ENCODE measurements at places on chromosomes 7 and 10.

DNA sequence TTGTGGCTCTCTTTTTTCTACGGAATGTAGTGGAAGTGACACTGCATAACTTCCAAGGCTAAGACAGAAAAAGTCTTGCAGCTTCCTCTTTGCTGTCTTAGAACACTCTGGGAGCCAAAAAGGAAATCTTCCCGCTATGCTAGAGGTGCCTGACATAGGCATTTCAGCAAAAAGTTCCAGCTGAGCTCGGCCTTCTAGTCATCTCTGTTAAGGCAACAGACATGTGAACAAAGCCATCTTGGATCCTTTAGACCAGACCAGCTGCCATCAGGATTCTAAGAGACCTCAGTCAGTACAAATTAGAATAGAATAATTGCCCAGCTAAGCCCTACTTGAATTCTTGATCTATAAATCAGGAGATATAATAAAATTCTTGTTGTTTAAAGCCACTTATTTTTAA is 16.3 kb upstream of the COL1A2 start:
- no peak for DNase-seq

DNA sequence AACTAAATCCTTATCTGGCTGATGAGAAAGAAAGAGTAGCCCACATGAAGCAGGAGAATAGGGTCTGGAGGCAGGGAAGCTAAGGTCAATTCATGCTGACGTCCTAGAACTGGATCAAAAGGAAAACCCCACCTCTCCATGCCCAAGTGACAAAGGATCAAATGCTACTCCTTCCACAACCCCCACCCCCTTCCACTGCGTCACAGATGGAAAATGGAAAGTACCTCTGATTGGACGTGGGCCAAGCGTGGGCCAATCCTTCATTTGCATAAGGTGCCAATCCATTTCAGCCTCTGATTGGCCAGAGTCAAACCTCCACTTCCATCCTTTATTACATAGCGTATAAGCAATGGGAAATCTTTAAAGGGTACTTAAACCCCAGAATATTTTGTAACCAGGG is 431.3 kb upstream of the ETV1 start:
- DNase-seq: no peak

DNA sequence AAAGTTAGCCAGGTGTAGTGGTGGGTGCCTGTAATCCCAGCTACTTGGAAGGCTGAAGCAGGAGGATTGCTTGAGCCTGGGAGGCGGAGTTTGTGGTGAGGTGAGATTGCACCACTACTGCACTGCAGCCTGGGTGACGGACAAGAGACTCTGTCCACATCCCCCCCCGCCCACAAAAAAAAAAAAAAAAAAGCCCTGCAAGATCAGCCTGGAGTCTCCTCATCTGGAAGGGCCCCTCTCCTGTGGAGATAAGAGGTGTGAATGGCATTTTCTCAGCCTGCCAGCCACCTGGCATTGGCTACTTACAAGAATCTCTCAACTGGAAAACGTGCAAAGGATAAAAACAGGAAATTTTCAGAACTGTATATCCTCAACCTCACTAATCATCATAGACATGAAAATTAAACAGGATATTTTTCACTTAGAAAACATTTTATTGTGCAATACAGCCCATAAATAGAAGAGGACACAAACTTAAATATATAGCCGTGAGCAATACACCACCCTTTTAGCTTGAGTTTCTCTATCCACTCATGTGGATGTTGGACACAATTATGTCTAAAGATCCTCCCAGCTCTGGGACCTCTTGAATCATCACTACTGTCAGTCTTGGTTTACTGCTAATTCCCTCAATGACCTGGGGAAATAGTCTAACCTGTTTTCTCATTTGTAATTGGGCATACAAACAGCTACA is 11.3 kb upstream of the TSPAN15 start:
- DNase-seq: no peak

GRCh38 chr7:68861171-68861570 is 737.1 kb upstream of the AUTS2 start:
- no peak for DNase-seq

GRCh38 chr10:13346283-13347042 is 1.6 kb downstream of the SEPHS1 start:
- DNase-seq: no peak

- DNase-seq: no peak
Measured at GRCh38 chr10:127973791-127974311, 66.9 kb downstream of the PTPRE start.

DNA sequence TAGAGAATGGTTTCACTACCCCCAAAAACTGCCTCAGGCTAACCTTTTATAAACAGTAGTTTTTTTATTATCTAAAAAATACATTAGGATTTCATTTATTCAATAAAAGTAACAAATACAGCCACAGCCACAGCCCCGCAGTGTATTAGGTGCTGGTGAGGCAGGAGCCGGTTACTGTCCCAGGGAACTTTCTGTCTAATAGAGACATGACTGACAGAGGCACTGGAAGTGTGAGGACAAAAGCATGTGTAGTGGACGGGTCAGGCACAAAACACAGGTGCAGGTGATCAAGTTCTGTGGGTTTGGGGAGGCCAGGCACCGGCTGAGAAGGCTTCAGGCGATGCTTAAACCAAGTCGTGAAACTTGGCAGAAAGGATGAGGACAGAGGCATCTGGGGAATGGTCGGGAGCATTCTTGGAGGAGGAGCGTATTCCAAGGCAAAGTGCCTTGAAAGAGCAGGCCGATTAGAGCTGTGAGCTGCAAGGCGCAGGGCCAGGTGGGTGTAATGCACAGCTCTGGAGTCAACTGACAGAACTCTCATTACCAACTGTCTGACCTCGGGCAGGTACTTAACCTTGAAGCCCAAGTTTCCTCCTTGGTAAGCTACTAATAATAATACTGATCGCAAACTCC is 138.2 kb downstream of the USP6NL start:
- DNase-seq: no peak

DNA sequence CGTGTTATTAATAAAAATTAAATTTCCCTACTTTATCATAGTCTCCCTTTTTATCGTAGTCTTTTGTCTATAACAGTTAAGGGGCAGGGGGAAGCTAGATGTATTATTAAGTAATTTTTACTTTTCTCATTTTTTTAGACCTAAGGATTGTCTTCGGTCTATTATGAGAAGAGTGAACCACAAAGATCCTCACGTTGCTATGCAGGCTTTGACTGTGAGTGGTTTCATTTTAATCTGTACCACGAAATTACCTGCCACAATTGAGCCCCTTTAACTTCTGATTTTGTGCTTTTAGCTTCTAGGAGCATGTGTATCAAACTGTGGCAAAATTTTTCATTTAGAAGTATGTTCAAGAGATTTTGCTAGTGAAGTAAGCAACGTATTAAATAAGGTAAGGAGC is 40.6 kb downstream of the STAM start:
- DNase-seq: no peak

DNA sequence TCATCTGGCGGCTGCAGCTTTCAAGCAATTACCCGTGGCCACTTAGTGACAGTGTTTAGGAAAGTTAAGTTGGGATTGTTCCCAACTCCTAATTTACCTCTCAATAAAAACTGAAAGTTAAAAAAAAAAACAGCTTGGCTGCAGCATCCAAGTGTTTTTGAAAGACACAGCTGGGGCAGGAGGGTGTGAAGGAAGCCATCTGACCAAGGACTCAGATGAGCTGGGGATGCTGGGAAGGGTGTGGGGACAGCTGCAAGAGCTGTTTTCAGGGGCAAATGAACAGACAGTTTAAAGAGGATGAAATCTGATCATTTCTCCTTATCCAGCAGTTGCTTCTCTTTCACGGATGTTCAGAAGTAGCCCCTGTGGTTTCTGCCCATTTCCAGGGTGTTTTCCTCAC is 129.2 kb upstream of the CDCA7L start:
- DNase-seq: no peak

DNA sequence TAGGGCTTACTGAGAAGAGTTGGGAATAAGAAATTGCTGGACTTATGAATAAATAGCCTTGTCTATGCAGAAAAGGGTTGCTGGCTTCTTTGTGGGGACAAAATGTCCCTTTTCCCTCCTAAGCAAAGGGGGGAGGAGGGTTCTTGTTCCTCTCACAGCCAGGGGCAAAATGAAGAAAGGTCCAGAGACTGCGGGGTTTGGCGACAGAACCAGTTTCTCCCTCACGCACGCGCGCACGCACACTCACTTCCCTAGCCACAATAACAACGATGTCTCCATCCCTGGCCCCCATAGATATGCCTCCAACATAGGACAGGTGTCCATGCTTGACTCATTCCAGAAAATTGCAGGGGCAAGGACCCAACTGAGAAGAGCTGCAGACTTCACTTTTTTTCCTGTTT is 3.3 kb downstream of the ZMIZ1 start:
- DNase-seq: no peak

DNA sequence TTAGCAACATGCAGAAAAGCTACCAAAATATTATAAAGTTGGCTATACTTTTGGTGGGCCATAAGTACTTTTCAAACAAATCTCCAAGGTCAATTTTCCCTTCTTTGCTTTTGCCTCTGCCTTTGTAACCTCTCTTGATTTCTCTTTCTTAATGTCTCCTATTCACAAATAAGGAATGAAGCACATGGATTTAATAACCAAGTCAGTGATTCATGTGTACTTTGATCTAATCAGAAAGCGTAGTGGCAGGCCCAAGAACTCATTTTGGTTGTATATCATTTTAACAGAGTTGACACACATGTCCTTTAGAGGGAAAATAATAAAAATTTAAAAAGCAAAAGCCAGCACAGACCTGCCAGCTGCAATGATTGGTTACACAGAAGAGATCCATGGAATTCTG is 93.7 kb downstream of the FZD1 start:
- DNase-seq: no peak

DNA sequence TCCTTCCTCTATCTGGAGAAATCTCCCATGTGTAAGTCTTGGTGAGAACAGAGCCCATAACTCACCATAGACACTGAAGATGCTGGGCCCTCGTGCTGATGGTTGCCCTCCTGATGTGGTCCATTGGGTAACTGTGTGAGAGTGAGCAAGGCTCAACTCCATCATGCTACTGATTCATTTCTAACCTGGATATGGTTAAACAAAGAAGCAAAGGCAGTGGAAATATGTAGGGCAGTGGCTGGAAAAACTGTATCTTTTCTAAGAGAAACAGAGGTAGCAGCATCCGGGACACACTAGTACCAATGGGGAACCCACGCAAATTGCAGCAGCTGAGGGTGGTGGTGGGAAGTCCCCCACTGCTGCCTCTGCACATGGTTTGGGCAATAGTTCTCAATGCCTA is 221.7 kb downstream of the KLF6 start:
- DNase-seq: peak; percentile 17

DNA sequence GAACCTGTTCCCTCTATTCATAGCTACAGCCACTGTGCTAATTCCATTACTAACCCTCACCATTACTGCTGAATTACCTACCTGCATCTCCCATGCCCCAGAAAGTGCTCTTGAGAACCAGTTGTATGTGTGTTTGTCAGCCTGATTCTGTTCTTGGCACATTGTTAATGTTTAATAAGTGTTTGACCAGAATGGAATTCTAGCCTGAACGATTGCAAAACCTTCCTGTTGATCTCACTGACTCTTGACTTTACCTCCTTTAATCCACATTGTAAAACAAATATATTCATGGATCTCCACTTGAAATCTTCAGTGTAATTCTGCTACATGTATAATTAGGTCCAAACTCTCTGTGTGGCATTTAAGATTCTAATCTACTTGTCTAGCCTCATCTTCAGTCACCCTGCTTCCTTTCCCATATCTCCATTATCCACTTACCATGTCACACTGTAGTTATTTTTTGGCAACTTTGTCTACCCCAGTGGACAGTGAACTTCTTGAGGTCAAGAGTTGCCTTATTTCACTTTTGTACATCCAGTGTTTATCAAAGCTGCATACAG is 4.9 kb downstream of the ZNF277 start:
- DNase-seq: no peak

DNA sequence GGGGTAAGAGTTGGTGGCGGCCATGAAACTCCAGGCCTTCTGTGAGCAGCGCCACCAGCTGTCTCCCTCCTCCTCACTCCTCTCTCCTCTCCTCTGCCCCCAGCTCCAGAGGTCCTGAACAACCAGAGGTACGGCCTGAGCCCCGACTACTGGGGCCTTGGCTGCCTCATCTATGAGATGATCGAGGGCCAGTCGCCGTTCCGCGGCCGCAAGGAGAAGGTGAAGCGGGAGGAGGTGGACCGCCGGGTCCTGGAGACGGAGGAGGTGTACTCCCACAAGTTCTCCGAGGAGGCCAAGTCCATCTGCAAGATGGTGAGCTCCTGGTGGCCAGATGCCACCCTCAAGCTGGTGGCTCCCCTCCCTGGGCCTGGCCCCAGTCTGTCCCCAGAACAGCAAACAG is 99.1 kb downstream of the RGS10 start:
- no peak for DNase-seq

GRCh38 chr7:91789558-91789957 is 90.9 kb downstream of the MTERF1 start:
- no peak for DNase-seq

DNA sequence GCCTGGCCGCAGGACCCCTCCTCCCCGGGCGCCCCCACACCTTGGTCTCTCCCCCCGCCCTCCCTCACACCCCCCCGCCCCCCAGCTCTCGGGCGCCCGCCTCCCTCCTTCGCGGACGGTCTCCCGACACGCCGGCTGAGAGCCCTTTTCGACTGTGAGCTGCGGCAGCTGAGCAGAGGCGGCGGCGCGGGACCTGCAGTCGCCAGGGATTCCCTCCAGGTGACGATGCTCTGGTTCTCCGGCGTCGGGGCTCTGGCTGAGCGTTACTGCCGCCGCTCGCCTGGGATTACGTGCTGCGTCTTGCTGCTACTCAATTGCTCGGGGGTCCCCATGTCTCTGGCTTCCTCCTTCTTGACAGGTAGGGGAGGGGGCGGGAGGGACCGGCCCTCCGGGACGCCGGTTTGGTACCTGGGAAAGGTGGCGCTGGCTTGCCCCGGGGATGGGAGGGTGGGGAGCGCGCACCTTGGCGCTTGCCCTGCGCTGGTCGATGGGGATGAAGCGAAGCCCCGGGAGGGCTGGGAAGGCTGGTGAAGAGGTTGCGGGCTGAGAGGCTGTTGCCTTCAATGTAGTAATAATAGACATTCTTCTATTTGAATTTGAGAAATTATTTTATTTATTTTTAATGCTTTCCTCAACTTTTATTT is at the start of gene BMPER:
BMPER (plus strand) TSS at position 151 of the 644 bp plus-strand sequence; CDS start at position 226, 75 bp downstream.
- no peak for DNase-seq

GRCh38 chr10:16049050-16049449 is 188.7 kb upstream of the MINDY3 start:
- DNase-seq: no peak

DNA sequence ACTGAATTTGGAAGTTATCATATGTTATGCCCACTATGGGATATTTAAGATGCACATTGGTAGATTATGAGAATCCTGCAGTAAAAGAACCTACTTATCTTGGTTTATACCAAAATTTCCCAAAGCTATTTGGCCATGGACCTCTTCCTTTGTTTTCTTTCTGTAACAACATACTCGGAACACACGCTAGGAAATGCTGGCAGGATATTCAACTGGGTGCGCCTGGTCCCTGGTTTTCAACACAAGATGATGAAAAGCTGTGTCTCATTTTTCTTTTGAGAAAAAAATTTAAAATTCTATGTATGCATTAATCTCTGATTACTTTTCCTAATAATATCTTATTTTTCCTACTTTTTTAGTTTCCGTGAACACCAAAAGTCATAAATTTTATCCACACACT is 128.5 kb upstream of the NRP1 start:
- DNase-seq: no peak

Measured in stimulated activated CD4-positive, alpha-beta T cell treated with anti-CD3 and anti-CD28 coated beads, TNF-alpha, amount 100 ng/mL, for 4 hours (primary cell).